ENCODE measurements at places on chromosomes 3 and 15. TPM values are rescaled to one million over a fixed set of nuclear protein-coding genes. Genes with fewer than 3 reads are reported as not detected.
A peak's percentile ranks its signal among the peaks of the same experiment; 100 is the strongest.

DNA sequence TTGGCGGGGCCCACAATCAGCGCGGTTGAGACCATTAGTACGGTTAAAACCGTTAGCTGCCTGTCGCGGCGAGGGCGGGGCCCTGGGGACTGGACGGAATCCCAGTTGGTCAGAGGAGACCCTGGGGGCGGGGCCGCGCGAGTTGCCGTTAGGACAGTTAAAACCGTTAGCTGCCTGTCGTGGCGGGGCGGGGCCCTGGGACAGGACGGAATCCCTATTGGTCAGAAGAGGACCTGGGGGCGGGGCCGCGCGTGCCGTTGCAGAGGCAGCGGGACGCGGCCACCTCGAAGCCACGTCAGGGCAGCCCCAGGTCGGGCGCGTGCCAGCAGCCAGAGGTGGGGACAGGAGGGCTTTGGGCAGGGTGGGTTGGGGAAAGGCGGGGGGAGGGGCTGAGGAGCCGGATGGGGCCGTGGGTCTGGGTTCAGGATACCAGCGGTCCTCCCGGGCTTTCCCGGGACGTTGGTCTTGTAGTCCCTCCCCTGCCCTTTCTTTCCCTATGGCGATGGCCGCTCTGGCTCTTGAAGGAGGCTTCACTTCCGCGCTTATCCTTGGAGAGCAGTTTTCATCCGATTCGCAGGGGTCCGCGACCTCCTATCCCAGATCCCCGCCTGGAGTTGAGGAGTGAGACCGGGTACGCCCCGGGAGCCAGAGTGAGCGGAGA, 28.0 kb downstream of the KLHDC8B start:
- H3K36me3 ChIP-seq = no peaks in the 10 kb centered on the region
- H3K4me1 ChIP-seq = no peaks in the 10 kb centered on the region
- H3K4me3 ChIP-seq = no peak overlapping the region
- peak; percentile 8 for DNase-seq

- no peaks in the 10 kb centered on the region for H3K36me3 ChIP-seq
- peaks cover 15% of the 10 kb centered on the region for H3K27me3 ChIP-seq
- no peak overlapping the region for H3K27ac ChIP-seq
- H3K4me1 ChIP-seq = peaks cover 28% of the 10 kb centered on the region
- peak overlapping the region; percentile 72 for H3K4me3 ChIP-seq
Measured at GRCh38 chr3:10008588-10009344, 17.5 kb upstream of the FANCD2 start.

Gene CD200R1
- total RNA-seq = 1.4 TPM

DNA sequence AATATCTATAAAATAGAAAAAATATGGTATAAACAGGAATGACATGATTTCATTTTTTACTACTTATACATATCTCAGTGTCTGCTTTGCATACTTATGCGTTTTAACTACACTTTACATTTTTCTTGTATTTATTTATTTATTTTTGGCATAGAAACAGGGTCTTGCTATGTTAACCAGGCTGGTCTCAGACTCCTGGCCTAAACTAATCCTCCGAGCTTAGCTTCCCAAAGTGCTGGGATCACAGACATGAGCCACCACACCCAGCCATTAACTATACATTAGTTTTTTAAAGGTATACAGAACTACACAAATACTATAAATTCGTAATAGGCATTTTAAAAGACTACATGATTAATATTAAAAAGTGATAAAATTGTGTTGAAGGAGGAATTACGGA, 9.1 kb downstream of the ADAM10 start:
- H3K27me3 ChIP-seq = no peaks in the 10 kb centered on the region
- no peak for DNase-seq
- H3K4me1 ChIP-seq = peaks cover 78% of the 10 kb centered on the region
- H3K27ac ChIP-seq = no peak overlapping the region
